ENCODE measurements at places on chromosomes 5 and 9. TPM values are rescaled to one million over a fixed set of nuclear protein-coding genes. Genes with fewer than 3 reads are reported as not detected.

EQTN gene
- total RNA-seq = not detected

IL13 gene
- not detected for total RNA-seq

LPAR1 gene
- total RNA-seq = 50.7 TPM

ACOT12 gene
- under 0.01 TPM for total RNA-seq

CCT5 gene
- 921 TPM for total RNA-seq

UNC5A gene
- under 0.01 TPM for total RNA-seq

BASP1 gene
- 161 TPM for total RNA-seq

FOXI1 gene
- under 0.01 TPM for total RNA-seq

SLC46A2 gene
- total RNA-seq = not detected

PTPN3 gene
- 2.3 TPM for total RNA-seq

FOXD4L5 gene
- under 0.01 TPM for total RNA-seq

CCNI2 gene
- total RNA-seq = not detected

GADD45G gene
- 0.38 TPM for total RNA-seq

HMCN2 gene
- under 0.01 TPM for total RNA-seq

SPATA31A3 gene
- total RNA-seq = not detected

SHISAL2B gene
- total RNA-seq = not detected

CCIN gene
- total RNA-seq = 1.7 TPM

SPATA6L gene
- 0.38 TPM for total RNA-seq

RBM22 gene
- 25.5 TPM for total RNA-seq

MPDZ gene
- 86.0 TPM for total RNA-seq

TEX10 gene
- 38.2 TPM for total RNA-seq

ADAMTS16 gene
- not detected for total RNA-seq

Data from regular cardiac myocyte (primary cell).